ENCODE measurements at places on chromosomes 1 and 21. TPM values are rescaled to one million over a fixed set of nuclear protein-coding genes. Genes with fewer than 3 reads are reported as not detected.

DNA sequence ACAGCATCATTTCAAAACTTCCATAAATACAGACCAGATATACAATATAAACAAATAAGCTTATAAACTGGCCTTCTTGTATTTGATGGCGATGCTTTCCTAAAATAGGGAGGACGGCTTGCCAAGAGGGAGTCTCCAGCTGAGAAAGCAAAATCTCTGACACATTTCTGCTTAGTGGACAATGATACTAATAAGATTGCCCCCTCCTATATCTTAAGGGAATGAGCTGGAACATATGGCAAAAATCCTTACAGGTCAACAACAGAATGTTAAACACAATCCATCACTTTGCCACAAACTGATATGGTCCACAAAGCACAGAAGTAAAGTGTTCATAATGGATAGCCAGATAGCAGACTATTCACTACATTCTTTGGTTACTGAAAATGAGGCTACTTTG lies 7.1 kb upstream of the GADD45A start:
- no peak for DNase-seq
- no peak overlapping the region for H3K27ac ChIP-seq
- no peaks in the 10 kb centered on the region for H3K27me3 ChIP-seq
- no peak overlapping the region for H3K4me3 ChIP-seq

GRCh38 chr21:44615911-44616590 lies 4.2 kb downstream of the KRTAP10-8 start:
- no peaks in the 10 kb centered on the region for H3K4me1 ChIP-seq
- no peak overlapping the region for H3K27ac ChIP-seq
- H3K36me3 ChIP-seq, result no peaks in the 10 kb centered on the region
- DNase-seq, result no peak
- no peaks in the 10 kb centered on the region for H3K27me3 ChIP-seq
- H3K4me3 ChIP-seq, result no peak overlapping the region

DNA sequence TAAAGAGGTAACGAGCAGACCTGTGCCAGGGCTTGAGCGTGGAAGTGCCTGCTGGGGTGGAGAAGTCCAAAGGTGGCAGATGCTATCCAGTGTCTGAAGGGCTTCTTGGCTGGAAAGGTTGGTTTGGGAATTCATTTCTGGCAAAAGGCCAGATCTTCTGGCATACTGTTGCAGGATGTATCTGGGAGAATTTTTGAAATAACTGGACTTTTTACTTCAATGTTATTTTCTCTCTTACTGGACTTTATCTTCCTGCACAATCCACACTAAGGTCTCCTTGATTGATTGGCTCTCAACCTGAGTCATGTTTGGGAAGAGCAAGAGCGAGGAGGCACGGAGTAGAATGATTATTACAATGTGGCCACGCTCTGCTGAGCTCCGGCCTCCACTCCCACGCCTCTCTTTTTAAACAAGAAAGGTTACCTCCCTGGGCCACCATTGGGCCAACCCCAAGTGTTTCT lies 278.4 kb downstream of the TM2D1 start:
- no peak overlapping the region for H3K27ac ChIP-seq
- H3K27me3 ChIP-seq, result no peaks in the 10 kb centered on the region
- peaks cover 55% of the 10 kb centered on the region for H3K4me1 ChIP-seq
- H3K36me3 ChIP-seq, result no peaks in the 10 kb centered on the region
- no peak for DNase-seq

Gene FCRL6
- total RNA-seq, result 2.3 TPM

- no peaks in the 10 kb centered on the region for H3K36me3 ChIP-seq
- H3K27ac ChIP-seq, result no peak overlapping the region
- no peak overlapping the region for H3K4me3 ChIP-seq
These were observed 13.5 kb downstream of the FOXO6 start for GRCh38 chr1:41374711-41375110.

DNA sequence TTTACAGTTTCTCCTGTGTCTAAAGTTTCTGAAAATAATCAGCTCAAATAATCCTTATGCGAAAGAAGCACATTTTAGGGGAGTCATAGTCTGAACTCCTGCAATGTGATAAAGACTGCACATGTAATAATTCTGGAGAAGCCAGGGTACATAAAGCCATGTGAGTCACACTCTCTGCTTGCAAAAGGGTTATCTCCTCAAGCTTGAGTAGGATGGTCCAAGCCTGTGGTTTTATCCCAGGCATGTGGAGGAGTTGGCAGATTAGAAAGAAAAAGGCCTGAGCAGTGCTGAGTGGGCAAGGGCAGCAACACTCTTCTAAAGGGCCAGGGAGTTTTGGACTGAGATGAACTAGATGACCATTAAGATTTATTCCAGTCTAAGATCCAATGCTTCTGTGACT lies 220.4 kb downstream of the RHOU start:
- no peak for DNase-seq
- no peaks in the 10 kb centered on the region for H3K27me3 ChIP-seq
- no peak overlapping the region for H3K4me3 ChIP-seq
- no peak overlapping the region for H3K27ac ChIP-seq
- H3K4me1 ChIP-seq, result peaks cover 3% of the 10 kb centered on the region

Gene ITPKB
- 42.3 TPM for total RNA-seq

DNA sequence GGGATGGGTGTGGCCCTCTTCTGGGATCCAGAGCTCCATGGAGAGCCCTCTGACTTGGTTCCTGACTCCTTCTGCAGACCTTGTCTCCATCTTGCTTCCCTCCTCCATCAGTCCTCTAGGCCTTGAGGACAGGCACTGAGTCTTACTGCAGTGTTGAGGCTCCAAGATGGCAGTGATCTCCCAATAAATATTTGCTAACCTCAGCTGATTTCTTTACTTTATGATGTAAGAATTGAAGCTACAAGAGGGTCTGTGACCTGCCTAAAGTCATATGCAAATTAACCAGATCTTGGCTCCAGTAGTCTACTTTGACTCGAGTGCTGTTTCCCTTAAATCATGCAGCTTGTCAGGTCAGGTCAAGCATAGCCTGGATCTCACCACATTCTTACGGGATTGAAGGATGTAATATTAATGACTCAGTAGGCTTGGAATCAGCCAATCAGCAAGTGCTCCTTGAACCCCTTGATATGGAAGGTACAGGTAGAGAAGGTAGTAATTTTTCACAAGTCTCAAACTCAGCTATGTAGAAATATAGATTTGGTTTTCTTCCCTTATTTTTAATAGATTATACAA lies 93.0 kb downstream of the CLIC6 start:
- DNase-seq, result no peak
- H3K27ac ChIP-seq, result no peak overlapping the region
- no peaks in the 10 kb centered on the region for H3K4me1 ChIP-seq
- no peak overlapping the region for H3K4me3 ChIP-seq
- H3K27me3 ChIP-seq, result no peaks in the 10 kb centered on the region

DNA sequence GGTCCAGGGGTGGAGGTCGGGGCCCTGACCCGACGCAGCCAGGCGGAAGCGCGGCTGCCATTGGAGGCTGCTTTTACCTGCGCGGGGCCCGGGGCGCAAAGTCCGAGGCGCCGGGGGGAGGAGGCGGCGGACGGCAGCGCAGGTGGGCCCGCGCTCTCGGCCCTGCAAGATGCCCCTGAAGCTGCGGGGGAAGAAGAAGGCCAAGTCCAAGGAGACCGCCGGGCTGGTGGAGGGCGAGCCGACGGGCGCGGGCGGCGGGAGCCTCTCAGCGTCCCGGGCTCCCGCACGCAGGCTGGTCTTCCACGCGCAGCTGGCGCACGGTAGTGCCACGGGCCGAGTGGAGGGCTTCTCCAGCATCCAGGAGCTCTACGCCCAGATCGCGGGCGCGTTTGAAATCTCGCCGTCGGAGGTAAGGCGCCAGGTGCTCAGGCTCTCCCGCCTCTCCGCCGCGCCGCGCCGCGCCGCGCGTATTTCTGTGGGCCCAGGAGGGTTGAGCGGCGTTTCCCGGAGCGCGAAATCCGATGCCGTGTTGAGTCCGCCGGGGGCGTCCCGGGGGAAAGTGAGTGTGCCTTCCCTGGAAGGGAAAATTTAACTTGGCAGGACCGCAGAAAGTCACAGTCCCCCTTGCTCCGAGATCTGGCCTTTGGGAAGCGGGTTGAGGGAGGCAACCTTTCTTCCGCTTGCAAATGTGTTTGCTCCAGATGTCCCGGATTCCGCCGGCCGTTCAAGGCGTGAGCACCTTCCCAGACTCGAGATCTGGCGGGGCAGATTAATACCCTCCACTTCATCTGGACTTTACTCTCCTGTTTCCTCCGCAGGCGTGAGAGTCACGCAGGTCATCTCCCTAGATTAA lies at the start of gene GIPC2:
Gene GIPC2 (plus strand): TSS at position 41 of the 853 bp plus-strand sequence. CDS start 129 bp downstream, at position 170.
- H3K4me3 ChIP-seq, result peak within 1 kb of the TSS; percentile 69
- DNase-seq, result peak; percentile 46
- H3K4me1 ChIP-seq, result peaks cover 13% of the 10 kb centered on the region
- H3K36me3 ChIP-seq, result no peaks in the 10 kb centered on the region
- H3K27me3 ChIP-seq, result peaks cover 28% of the 10 kb centered on the region
- H3K27ac ChIP-seq, result peak within 1 kb of the TSS; percentile 73

DNA sequence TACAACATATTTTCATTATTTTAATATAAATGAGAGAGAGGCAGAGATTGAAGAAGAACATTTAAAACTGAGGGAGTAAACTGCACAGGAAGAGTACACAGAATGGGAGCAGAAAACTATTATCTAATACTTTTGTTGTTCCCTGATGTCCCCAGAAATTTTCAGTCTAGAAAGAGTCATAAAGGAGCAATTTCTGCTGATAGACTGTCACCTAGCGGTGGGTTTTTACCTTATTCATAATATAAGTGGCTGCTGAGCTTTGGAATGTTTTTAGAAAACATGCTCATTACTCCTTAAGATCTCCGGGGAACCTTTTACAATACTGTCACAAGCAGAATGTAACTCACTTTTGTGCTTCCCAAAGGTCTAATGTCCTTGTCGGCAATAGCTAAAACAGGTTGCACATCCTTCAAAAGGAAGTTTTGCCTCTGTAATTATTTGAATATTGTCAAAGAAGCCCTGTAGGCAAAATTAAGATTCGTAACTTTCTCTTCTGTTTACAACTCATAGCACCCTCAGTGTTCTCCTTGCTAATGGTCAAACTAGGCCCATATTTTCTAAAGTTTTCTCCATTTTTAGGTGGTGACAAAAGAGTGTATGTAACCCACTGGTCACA lies 4.9 kb upstream of the NPL start:
- H3K36me3 ChIP-seq, result no peaks in the 10 kb centered on the region
- H3K4me1 ChIP-seq, result peaks cover 17% of the 10 kb centered on the region
- H3K4me3 ChIP-seq, result no peak overlapping the region
- no peaks in the 10 kb centered on the region for H3K27me3 ChIP-seq

DNA sequence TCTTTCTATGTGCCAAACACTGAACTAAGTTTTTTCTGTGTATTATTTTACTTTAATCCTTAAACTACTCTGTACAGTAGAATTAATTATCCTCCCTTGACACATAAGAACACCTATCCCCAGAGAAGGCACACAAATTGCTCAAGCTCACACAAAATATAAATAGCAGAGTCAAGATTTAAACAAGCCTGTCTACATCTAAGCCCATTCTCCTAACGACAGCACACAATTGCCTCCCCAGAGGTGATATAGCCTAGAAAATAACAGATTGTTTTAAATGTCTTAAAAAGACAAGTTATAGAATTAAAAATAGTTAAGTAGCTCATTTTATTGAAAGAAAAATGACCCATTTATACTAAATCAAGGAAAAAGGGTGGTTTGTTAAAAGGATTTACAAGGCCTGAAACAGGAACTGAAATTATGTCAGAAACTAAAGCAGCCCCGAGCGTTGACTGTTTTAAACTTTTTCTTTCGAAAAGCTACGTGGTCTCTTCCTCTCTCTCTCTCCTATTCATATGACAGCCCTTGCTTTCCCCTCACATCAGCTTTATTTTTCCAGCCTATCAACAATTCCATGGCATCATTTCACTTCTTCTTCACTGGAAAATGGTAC lies 30.5 kb downstream of the TNFSF18 start:
- no peak overlapping the region for H3K4me3 ChIP-seq
- H3K27ac ChIP-seq, result no peak overlapping the region
- no peaks in the 10 kb centered on the region for H3K36me3 ChIP-seq
- no peaks in the 10 kb centered on the region for H3K27me3 ChIP-seq

Gene SPRR2A
- not detected for total RNA-seq

DNA sequence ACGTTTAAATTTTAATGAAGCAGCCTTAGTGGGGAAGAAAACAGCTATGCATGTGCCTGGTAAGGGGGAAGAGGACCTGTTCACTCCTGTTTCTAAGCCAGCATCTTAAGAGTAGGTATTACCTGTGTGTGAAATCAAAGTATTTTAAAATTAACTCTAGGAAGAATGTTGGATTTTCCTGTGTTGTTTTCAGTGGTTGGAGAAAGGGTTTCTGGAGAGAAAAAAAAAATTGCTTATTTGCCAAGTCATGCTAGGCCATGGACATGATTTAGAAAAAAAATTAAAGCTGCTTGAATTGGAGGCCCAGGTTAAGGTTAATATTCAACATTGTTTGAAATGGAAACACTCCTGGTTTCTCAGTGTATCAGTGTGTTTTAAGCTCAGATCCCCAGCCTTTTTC lies 42.9 kb upstream of the DNAJC6 start:
- peaks cover 23% of the 10 kb centered on the region for H3K4me1 ChIP-seq
- H3K27ac ChIP-seq, result no peak overlapping the region
- no peak overlapping the region for H3K4me3 ChIP-seq
- H3K36me3 ChIP-seq, result no peaks in the 10 kb centered on the region

GRCh38 chr21:34279883-34280282 lies 83.9 kb upstream of the KCNE2 start:
- no peaks in the 10 kb centered on the region for H3K4me1 ChIP-seq
- H3K27ac ChIP-seq, result no peak overlapping the region
- no peak overlapping the region for H3K4me3 ChIP-seq
- no peaks in the 10 kb centered on the region for H3K27me3 ChIP-seq

Gene KRTAP7-1
- not detected for total RNA-seq

DNA sequence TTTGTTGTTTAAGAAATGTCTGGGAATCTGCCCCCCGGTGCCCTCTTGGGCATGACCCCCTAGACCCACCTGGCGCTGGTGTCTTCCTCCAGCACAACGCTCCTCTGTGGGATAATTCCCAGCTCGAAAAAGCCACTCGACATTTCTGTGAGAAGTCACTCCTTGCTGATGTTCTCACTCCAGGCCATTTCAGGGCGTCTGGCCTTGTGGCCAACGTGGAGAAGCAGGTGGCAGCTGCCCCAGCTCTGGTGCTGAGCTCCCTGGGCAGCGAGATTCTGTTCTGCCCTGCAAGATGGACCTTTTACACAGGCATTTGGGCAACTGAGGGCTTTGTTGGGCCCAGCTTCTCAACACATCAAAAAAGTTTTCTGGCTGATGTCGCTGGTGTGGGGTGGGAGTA lies 147.7 kb upstream of the WNT4 start:
- no peaks in the 10 kb centered on the region for H3K36me3 ChIP-seq
- H3K4me3 ChIP-seq, result no peak overlapping the region
- no peak overlapping the region for H3K27ac ChIP-seq
- no peaks in the 10 kb centered on the region for H3K4me1 ChIP-seq

Data from lower lobe of right lung (tissue), 2 donors.